Stimulated activated naive CD8-positive, alpha-beta T cell treated with anti-CD3 and anti-CD28 coated beads, Interleukin-15, amount 100 ng/mL, for 72 hours (primary cell): ENCODE measurements at places on chromosomes 4 and X.
A peak's percentile ranks its signal among the peaks of the same experiment; 100 is the strongest.

GRCh38 chrX:137401092-137401491, 164.8 kb upstream of the ZIC3 start:
- DNase-seq, result no peak

- no peak for DNase-seq
These were observed 271.6 kb downstream of the TLL1 start for GRCh38 chr4:166144607-166145006.

- DNase-seq, result peak; percentile 45
These were observed 578 bp downstream of the CHIC2 start for GRCh38 chr4:54063737-54064316.

- DNase-seq, result no peak
These were observed 15.7 kb upstream of the DUSP21 start for GRCh38 chrX:44828008-44828605.

- no peak for DNase-seq
These were observed 32.7 kb upstream of the MAGED1 start for GRCh38 chrX:51860679-51861078.

DNA sequence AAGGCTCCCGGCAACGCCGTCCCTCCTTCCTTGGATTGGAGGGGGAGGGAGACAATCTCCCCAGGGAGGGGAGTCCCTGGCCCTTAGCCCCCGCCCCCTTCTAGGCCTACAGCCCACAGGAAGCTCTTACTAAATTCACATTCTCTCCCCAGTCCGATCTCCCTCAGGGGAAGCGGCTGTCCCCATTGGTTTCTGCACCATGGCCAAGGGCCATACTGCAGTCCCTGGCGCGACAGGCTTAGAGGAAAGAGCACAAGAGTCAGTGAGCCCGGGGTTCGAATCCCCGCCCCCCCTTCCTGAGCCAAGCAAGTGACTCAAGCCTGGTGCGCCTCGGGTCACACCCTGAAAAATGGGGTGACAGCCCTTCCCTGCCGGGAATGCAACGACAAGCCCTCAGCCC, 1.1 kb downstream of the ABLIM2 start:
- peak; percentile 8 for DNase-seq

DNA sequence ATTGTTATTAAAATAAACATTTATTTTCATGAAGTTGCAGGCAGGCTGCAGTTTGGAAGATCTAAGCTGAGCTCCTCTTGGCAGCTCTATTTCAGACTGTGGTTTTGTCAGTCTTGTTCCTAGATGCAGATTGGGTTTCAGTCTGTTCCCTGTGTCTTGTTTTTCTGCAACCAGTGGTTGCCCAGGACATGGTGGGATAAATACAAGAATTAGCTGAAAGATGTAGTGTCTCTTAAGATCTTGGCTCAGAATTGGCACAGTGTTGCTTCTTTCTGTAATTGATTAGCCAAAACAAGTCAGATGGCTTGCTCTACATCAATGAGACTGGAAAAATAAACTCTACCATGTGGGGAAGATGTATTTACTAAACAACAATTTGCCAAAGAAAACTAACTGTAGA, 283.0 kb upstream of the BOD1L1 start:
- DNase-seq, result no peak

- DNase-seq, result no peak
These were observed 167.1 kb upstream of the AADAT start for GRCh38 chr4:170256807-170257206.

DNA sequence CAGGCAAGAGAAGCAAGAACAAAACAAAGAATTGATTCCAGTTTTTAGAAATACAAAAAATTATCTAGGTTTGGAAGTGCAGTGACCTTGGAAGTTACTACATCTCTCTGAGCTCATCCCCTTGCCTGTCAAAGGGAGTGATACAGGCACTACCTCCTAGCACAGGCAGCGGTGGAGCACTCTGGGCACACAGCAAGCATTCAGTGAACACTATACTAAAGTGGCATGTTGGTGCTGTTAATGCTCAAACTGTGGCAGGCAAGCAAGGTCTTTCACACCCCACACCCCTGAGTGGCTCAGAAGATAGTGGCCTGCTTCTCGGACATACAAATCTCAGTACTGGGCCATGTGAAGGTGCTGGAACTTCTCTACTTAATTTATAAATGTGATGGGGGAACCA, 51.2 kb downstream of the DRD5 start:
- DNase-seq, result no peak

DNA sequence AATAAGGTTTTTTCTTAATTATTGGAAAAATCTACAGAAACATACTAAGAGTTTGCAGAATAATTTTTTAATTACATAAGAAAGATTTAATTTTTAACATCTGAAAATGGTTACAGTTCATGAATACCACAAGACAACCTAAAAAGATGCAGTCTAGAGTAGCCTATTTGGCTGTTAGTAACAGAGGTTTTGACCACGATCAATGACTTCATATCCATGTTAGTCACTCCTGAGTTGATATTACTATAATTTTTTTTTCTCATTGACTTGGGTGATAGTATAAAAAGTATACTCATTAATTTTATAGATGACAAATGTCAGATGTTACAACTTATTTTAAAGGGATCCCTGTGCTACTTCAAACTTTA, 272.5 kb downstream of the DCTD start:
- DNase-seq, result no peak

DNA sequence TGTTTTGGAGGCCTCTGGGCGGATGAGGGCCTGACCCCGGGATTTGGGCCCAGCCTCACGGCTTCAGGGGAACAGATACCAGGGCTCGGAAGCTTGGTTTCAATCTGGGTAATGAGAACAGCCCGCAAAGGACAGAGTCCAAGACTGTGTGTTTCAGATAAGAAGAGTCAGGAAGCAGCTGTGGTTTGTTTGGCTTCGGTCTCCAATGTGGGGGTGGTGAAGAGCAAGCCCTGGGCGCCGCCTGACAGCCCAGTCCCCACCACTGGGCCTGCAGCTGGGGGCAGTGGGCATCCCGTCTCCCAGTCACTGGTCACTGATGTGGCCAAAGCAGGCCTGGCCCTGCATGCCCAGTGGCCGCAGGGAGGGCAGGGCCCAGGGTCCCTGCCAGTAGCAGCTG, 9.1 kb downstream of the WFS1 start:
- DNase-seq, result no peak

DNA sequence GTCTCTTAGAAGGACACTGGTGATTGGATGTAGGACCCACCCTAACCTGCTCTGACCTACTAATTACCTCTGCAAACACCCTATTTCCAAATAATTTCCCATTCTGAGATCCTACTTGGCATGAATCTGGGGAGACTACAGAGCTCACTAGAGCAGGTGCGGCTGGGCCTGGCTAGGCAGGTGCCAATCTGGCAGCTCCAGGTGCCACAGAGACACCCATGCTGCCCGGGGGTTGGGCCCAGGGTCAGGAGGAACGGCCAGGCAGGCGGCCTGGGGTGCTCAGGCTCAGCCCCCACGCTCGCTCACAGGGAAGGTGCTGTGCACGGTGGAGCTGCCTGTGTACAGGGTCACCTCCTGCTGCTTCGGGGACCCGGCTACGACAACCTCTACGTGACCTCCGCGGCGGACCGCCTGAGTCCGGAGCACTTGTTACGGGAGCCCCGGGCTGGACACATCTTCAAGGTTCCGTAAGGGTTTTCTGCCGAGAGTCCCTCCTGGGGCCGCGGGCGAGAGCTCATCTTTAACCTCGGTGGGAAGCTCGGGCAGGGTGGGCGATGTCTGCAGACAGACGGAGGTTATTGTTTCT, 26.5 kb upstream of the PLCXD1 start:
- no peak for DNase-seq

GRCh38 chr4:58935332-58935731, 1825.1 kb upstream of the IGFBP7 start:
- DNase-seq, result no peak

- no peak for DNase-seq
These were observed 40.6 kb downstream of the GUCY2F start for GRCh38 chrX:109441266-109441665.

- DNase-seq, result no peak
These were observed 71.1 kb downstream of the DCK start for GRCh38 chr4:71064521-71064920.

- no peak for DNase-seq
These were observed 220.4 kb upstream of the RADX start for GRCh38 chrX:106391284-106391911.

GRCh38 chrX:126237524-126237923, 71.4 kb upstream of the DCAF12L2 start:
- DNase-seq, result no peak

DNA sequence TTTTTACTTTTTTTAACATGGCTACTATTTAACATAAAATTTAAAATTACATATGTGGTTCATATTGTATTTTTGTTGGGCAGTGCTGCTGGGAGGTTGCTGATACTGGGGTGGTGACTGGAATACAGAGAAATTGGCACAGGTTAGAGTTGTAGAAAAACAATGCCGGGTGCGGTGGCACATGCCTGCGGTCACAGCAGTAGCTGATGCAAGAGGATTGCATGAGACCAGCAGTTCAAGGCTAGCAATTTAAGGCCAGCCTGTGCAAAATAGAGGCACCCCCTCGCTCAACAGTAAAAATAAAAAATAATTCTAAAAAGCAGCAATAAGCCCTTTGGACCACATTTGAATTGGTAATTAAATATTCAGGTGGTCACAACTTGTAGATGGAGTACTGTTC, 11.8 kb upstream of the CPE start:
- DNase-seq, result no peak

- DNase-seq, result no peak
These were observed 242.2 kb upstream of the GK2 start for GRCh38 chr4:79650217-79650616.

- DNase-seq, result no peak
These were observed 36.8 kb downstream of the MTMR1 start for GRCh38 chrX:150729956-150730355.

- DNase-seq, result no peak
These were observed 73.2 kb upstream of the UCP1 start for GRCh38 chr4:140641789-140642439.

DNA sequence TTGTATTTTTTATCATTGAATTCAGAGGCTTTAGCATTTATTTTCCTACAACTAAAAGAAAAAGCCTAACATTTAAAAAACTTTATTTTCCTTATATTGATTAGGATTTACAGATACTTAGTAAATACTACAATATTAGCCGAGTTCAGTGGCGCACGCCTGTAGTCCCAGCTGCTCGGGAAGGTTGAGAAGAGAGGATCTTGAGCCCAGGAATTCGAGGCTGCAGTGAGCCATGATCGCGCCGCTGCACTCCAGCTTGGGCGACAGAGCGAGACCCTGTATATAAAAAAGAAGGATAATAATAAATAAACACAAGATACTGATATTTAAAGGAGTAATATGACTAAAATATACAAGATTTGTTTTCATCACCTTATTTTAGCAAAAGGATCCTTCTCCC, 681 bp upstream of the UPF3B start:
- no peak for DNase-seq

- DNase-seq, result no peak
These were observed 2.8 kb upstream of the LIN54 start for GRCh38 chr4:83013420-83013867.

- DNase-seq, result no peak
These were observed 55.4 kb upstream of the TRO start for GRCh38 chrX:54865208-54865607.

- no peak for DNase-seq
These were observed 442.9 kb downstream of the MID1IP1 start for GRCh38 chrX:39244147-39244546.

- DNase-seq, result no peak
These were observed 131.0 kb downstream of the DCLK2 start for GRCh38 chr4:150209140-150209829.

DNA sequence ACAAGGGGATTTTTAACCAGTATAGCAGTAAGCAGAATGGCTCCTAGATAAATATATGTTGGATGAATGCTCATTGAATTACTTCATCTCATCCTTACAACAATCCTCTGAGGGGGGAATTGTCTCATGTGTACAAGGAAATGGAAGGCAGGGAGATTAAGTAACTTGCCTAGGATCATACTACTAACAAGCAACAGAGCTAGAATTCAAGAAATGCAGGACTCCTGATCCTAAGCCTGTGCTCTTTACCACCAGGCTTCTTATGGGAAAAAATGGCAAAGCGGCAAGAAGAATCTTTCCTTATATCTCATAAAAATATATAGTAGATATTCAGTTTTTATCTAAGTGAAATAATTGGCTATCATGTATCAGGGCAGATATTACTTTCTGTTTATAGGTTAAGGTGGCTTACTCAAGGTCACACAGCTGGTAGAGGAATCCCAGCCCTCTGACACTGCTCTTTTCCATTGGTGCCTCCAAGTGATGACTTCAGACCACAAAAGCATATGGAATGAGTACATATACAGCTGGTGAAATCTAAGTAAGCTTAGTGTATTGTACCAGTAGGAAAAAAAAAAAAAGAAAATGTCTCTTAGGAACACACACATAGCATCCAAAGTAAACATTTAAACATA, 2.1 kb downstream of the ABHD18 start:
- no peak for DNase-seq

DNA sequence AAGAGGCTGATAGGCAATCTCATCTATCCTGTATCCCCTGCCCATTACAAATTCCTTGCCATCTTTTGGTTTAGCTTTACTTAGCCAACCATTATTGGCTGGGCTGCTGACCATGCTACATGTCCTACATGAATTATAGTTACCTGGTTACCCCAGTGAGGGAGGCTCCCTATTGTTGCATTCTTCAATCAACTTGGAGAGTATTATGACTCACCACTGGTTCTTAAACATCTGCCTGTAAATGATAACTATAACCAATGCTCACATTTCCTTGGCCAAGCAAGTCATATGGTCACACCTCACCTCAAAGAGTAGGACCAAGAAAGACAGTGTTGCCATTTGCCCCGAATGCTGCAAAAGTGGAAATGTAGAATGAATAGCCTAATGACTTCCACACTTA, 297.6 kb downstream of the IL15 start:
- DNase-seq, result no peak

DNA sequence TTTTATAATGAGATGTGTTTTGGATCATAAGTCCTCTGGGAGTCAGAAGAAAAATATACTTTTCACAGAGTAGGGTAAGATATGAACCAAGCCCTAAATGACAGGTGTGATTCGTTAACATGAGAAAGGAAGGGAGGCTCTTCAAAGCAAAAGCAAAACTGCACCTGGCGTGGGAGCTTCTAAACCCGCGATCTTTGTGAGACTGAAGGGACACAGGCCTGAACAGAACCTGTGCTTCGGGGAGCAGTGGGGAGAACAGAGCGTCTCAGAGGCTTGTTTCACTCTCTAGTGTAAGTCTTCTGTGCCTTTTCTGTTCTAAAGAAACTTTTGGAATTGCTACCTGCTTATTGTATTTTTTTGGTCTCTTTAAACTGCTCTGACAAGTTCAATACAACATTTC, 30.2 kb upstream of the CYP4V2 start:
- no peak for DNase-seq

GRCh38 chr4:26474551-26474950, 15.7 kb downstream of the CCKAR start:
- DNase-seq, result no peak

- DNase-seq, result no peak
These were observed 167.7 kb downstream of the DCAF12L2 start for GRCh38 chrX:125998432-125998831.

- no peak for DNase-seq
These were observed 953.4 kb upstream of the NDST4 start for GRCh38 chr4:116066711-116067245.

DNA sequence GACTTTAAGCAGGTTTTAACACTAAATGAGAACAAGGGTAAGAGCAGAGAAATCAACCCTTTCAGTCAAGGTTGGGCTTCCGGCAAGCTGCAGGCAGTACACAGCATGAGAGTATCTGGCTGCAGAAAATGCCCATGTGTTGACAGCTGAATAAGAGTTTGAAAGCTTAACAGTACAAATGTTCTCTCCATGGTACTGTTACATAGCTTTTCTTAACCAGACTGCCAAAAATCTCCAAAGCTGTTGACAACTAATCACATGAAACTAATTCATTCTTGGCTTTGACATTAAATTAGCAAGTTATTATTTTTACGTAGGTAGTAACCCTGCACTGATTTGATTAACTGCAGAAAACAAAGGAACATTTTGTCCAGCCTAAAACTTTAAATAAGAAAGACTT, 153.5 kb downstream of the SLC10A7 start:
- no peak for DNase-seq
